ENCODE measurements at places on chromosomes 1 and 21.
A peak's percentile ranks its signal among the peaks of the same experiment; 100 is the strongest.

DNA sequence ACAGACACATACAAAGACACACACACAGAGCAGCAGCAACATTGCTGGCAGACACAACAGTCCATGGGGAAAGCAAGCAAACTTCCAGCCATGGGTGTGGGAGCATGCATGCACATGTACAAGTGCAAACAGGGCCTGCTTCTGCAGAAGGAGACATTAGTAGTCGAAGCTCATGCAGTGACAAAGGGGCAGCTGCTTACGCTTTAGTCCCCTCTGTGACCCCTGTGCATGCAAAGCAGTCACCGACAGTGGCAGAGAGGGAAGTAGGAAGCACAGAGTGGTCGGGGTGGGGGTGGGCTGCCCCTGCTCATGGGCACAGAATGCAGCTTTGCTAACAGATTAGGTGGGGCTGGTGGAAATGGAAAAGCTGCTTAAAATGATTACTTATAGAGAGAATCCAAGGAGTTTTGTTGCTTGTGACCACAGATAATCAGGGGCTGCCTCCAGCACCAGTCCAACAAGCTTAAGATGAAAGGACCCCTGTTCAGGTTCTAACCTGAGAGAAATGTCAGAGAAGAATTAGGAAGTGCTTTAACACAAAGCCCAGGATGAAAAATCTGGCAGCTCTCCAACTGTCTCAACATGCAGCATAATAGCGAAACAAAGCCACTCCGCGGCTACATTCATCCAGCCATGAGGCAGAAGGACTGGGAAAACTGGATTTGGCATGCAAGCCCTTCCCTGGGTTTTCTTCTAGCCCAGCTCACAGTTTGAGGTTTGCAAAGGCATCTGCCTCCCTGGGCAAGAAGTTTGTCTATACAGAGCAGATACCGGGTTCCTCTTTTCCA is 378.9 kb downstream of the KCNH1 start:
- no peak for DNase-seq

GRCh38 chr1:33267468-33268205 is 11.3 kb downstream of the ZNF362 start:
- DNase-seq = no peak

DNA sequence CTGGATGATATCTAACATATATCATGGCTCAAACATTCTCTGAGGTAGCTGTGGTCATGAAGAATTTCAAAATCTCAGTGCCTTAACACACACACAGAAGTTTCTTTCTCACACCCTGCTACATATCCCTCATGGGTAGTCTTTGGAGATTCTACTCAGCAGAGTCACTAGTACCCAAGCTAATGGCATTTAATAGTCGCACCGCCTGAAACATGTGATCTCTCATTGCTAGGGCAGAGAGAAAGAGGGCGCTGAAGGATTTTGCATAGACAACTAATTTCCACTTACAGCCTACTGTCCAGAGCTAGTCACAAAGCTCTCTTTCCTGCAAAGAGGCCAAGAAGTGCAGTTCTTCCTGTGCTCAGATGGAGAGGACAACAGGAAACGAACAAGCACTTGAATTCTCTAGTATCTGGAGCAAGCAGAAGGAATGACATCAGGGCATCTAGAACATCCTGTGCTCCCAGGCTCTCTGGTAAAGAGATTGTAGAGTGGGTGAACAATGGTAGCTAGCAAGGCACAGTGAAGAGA is 183.4 kb upstream of the PTBP2 start:
- no peak for DNase-seq

GRCh38 chr1:26404641-26405040 is 6.0 kb upstream of the LIN28A start:
- DNase-seq = no peak

GRCh38 chr21:33259428-33259827 is 6.7 kb upstream of the IL10RB start:
- no peak for DNase-seq

DNA sequence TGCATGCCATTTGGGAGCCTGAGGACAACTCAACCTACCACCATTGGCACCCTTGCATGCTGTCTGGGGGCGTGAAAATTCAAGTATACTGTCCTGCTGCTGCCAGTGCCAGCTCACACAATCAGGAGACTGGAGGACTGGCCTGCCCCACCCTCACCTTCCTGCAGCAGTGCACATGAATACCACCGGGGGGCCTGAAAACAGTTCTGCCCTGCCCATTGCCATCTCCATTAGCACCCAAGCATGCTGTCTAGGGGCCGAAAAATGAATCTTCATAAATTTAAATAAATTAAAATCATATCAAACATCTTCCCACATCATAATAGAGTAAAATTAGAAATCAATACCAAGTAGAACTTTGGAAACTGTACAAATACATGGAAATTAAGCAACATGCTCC is 322.1 kb upstream of the TMPRSS15 start:
- DNase-seq = no peak

- no peak for DNase-seq
Measured at GRCh38 chr1:209962856-209963255, 24.8 kb downstream of the SYT14 start.

- DNase-seq = no peak
Measured at GRCh38 chr1:156887734-156888133, 5.8 kb upstream of the PEAR1 start.

DNA sequence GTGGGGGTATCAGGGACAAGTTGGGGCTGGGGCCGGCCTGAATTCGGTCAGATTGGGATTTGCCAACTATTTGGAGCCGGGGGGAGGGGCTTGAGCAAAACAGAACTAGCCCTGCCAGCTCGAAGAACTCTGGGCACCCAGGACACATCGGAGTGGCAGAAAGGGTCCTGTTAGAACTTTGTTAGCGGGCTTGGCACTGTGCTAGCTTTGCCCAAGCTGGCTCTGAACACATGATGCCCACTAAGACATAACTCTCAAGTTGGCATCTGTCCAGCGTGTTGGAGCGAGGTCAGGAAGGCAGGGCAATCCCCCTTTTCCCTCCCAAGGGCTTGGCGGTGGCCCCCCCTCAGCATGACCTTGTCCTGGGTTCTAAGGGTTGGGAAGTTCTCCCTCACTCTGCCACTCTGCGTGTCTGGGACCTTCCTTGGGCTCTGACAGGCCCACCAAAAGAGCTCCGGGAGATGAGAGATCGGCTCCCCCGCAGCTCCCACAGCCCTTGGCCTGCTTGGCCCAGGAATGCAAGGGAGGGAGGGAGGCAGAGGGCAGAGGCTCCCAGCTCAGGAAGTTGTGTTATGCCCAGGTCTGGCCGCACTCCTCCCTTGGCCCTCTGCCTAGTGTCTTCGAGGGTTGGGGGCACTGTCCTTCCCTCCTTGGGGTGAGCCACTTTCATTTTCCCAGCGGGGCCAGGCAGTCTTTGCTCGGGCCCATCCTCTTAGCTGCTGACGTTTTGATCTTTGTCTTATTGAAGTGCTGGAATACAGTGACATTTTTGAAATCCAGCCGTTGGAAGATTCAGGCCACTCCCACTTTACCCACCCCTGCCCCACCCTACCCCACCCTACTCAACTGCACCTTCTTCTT is 1.2 kb downstream of the LMNA start:
- peak; percentile 43 for DNase-seq

DNA sequence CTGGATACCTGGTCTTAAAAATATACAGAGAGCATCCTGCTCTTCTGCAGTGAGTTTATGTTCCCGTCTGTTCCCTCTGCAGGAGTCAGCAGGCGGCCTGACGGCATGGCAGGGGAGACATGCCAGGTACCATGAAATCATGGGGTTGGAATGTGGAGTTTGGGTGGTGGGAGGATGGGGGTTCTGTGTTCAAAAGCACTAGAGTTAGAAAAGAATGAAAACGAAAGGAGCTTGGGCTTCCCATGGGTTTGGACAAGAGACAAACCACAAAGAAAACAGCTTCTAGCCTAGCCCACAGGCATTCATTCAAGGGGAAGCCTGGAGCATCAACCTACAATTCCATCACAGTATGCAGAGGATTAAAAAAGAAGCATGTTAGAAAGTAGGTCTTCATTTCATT is 59.9 kb downstream of the WARS2 start:
- DNase-seq = no peak
